ENCODE measurements at places on chromosomes 2 and 18.

GRCh38 chr2:18578033-18578432 is 11.3 kb downstream of the NT5C1B start:
- DNase-seq, result no peak

GRCh38 chr2:186379052-186379451 is 107.0 kb upstream of the ZC3H15 start:
- DNase-seq, result no peak

- no peak for DNase-seq
Measured at GRCh38 chr18:5318061-5318700, 22.7 kb upstream of the ZBTB14 start.

DNA sequence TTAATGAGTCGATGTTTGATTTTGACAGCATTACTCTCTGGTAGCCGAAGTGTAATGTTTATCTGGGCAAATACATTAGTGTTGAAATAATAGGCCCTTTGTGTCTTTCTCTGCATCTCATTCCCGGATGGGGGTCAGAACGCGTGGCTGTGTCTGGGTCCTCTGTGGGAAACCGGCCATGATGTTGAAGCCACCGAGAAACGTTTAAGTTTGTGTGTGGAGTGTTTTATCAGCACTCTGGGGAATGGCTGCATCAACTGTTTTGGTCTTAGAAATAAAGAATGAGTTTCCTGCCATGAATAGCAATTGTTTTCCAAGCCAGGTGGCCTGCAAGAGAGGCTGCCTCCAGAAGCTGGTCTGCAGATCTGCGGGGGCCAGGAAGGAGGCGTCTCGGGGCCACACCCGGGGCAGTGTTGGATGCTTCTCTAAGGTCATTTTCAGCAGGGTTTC is 69.7 kb downstream of the RNF144A start:
- DNase-seq, result no peak

DNA sequence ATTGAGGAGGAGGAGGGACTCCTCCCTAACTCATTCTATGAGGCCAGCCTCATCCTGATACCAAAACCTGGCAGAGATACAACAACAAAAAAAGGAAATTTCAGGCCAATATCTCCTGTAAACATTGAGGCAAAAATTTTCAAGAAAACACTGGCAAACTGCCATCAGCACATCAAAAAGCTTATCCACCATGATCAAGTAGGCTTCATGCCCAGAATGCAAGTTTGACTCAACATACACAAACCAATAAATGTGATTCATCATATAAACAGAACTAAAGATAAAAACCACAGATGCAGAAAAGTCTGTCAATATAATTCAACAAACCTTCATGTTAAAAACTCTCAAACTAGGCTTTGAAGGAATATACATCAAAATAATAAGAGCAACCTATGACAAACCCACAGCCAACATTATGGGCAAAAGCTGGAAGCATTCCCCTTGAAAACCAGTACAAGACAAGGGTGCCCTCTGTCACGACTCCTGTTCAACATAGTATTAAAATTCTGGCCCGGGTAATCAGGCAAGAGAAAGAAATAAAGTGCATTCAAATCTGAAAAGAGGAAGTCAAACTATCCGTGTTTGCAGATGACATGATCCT is 1014.3 kb downstream of the CBLN2 start:
- no peak for DNase-seq

GRCh38 chr2:181408861-181409260 is 48.3 kb upstream of the ITGA4 start:
- no peak for DNase-seq

GRCh38 chr2:211328126-211328525 is 771.7 kb downstream of the CPS1 start:
- no peak for DNase-seq

DNA sequence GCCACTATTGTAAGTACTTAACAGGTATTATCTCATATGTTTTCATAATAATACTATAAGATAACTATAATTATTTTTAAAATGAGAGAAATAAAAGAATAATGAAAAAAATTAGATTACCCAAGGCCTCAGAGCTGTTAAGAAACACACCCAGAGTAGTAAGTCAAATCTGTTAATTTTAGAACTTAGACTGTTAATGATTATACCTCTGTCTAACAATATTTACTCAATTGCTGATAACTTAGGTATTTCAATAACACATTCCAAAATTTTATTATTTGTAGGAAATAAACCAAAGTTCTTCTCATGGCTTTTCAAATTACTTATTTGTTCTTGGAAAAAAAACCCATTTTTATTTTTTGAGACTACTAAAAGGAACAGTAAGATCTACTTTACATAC is 227.5 kb upstream of the KCNH7 start:
- DNase-seq, result no peak

DNA sequence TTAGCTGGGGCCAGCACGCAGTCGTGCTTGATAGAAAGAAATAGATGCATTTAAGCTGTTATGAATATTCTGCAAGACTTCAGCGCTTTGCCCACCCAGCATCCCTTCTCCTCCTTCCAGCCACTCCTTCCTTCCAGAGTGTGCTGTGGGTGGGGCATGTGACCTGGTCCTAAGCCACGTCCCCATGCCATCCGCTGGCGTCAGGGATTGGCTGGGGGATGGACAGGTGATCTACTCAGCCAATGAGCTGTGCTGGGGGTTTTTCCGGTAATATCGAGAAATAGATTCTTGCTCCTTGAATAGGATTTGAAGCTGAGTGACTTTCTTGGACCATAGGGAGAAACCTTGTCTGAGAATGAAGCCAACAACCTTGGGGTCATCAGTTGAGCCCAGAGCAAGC is 4.8 kb upstream of the ZAP70 start:
- no peak for DNase-seq

DNA sequence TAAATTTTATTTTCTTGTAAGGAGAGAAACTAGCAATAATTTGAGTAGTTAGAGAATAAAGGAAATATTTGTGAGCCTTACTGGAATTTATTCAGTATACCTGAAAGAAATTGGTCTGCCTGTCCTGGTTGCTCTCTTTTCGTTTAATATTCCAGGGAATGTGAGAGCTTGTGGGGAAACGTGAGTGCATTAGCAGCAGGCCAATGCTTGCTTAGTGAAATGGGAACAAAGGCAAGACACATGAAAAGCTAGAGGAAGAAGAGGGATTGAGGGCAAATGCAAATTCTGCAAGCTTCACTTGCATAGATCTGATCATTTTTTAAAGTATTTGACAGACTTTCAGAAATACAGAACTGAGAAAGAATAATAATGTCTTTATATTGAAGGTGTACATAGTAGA is 111.0 kb downstream of the ERBB4 start:
- DNase-seq, result no peak

DNA sequence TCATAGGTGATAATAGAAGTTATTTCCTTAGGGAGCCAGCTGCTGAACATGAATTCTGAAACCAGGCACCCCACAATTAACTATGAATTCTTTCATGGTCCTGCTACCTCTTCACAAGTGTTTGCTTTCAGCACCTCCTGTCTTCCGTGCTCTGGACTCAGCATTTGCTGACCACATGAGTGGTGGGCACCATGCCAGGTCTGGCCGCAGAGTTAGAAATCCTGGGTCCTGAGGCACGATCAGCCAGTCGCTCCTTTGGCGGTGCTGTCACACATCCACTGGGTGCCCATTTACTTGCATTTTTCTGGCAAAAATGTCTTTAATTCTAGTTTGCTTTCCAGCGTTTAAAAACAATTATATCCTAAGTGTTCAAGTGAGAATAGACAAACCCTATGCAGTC is 196.4 kb upstream of the PXDN start:
- DNase-seq, result peak; percentile 68

GRCh38 chr18:22391407-22392345 is 26.0 kb downstream of the CTAGE1 start:
- no peak for DNase-seq

- DNase-seq, result no peak
Measured at GRCh38 chr2:225602205-225602604, 202.7 kb downstream of the NYAP2 start.

- DNase-seq, result no peak
Measured at GRCh38 chr2:192827735-192828134, 633.0 kb upstream of the TMEFF2 start.

DNA sequence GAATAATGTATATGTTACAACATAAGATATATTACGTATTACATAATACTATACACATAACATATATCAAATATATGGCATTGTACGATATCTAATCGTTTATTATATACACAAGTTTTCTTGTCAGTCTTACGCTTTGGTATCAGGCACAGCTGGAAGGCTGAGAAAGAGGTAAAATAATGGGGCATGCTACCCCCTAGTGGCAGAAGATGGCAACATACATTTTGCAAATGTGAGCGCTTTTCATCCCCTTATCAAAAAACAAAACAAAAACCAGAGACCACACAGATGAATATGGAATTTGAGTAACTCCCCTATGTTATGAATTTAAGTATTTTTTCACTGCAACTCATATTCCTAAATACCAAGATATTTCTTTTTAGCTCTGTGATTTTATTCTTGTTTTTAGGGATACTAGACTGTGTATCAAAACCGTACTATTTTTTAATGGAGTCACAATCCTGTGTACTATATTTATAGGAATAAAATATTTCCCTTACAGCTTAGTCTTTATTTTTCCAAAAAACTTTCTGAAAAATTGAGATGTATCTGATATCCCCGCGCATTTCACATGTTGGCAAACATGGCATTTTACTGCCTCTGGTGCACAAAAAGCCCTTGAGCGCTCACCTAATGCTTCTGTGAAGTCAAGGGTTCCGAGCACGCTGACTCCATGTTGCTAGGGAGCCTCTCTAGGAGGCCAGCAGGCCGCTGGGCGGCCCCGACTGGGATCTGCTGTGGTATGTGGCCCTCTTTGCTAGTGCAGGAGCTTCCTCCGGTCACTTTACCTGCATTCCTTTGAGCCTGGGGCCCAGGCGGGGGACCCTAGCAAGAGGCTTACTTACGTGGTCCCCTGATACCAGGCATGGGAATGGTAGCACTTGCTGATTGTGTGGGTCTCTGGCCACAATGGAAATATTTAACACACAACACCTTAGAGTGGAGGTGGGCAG is 62.5 kb downstream of the SLC4A3 start:
- peak; percentile 50 for DNase-seq

DNA sequence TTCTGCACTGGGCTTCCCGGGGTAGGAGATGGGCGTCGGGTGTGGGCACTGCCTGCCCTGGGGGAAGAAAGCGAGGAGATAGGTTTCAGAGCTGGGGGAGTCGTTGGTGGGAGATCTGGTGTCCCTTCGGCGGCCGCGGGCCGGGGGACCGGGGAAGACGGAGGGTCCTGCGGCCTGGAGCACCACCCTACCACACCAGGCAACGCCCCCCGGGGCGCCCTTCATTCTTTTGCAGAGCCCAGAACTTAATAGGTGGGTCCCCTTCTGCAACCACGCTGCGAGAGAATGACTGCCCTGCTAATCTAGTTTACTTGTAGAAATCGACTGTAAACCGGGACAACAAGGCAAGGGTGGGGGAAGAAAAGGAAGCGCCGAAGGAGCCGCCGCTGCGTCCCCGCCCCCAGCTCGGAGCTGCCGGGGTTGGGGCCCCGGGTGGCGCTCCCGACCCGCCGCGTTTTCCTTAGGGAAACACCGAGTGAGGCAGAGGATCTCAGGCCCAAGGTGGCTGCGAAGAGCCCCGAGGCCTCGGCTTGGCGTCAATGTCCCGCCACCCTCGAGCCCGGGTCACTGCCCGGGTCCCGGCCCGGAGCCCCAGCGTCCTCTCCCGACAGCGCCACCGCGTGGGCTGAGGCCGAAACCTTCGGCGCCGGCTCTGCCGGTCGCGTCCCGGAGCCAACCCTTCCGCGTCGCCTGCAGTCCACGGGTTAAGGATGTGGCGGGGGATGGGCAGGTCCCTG is 5.4 kb upstream of the SATB2 start:
- DNase-seq, result peak; percentile 64

DNA sequence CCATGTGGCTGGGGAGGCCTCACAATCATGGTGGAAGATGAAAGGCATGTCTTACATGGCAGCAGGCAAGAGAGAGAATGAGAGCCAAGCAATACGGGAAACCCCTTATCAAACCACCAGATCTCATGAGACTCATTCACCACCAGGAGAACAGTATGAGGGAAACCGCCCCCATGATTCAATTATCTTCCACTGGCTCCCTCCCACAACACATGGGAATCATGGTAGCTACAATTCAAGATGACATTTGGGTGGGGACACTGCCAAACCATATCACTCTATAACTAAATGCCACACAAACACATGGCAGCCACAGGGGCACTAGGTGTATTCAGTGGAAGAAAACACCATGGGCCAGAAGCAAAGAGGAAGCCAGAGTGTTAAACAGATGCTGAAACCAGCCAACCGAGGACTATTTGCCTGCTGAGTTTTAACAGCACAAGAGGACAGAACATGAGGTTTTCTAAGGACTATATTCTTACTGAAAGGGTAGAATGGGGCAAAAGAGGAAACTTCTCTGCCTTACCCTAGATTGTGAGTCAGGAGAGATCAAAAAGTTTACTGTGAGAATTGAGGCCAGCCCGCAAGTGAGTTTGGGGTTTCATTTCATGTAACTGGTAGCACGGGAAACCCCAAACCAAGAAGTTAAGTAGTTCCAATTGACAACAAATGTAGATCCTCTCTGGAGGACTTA is 49.2 kb downstream of the SIGLEC15 start:
- DNase-seq, result no peak

DNA sequence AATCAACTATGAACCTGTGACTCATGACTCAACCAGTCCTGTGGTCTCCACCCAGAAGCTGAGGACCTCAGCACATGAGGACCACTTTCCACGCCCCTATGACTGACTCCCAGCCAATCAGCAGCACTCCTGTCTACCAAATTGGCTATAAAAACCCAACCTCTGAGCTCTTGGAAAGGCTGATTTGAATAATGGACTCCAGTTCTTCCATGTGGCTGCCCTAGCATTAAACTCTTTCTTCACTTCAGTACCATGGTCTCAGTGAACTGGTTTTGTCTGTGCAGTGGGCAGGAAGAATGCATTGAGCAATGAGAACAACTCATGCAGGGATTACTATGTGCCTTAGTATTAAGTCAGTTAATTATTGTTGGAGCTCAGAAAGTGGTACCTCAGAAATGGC is 78.3 kb downstream of the CMPK2 start:
- no peak for DNase-seq

DNA sequence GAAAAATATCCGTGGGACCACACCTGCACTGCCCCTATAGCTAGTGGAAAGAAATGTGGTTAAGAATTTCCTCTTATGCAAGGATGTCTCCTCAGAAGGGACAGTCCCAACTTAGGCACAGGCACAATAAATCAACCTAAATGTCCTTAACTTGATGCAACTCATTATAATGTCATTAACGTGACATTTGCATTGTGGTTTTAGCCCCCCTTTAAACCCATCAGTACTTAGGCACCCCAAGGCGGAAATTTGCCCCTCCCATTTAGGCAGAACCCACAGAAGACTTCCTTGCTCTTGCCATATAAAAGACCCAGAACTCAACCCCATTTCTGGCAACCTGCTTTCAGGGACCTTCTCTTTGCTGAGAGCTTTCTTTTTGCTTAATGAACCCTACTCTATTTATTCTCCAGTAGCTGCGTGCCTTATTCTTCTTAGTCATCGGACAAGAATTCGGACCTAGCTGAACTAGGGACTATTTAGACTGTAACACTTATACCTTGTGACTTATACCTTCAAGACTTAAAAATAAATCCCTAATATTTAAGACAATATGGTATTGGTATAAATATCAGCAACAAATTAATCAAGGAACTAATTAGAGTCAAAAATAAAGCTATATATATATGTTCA is 1281.6 kb upstream of the TMEFF2 start:
- DNase-seq, result no peak

- DNase-seq, result no peak
Measured at GRCh38 chr2:54624591-54625071, 98.8 kb upstream of the EML6 start.

GRCh38 chr2:62611854-62612253 is 93.7 kb upstream of the EHBP1 start:
- no peak for DNase-seq

- peak; percentile 22 for DNase-seq
Measured at GRCh38 chr2:99140056-99140859, 1.2 kb upstream of the C2orf15 start.

Measured in spinal cord (tissue), 10 donors.